Aorta (tissue), 5 donors: ENCODE measurements at places on chromosomes 6 and 20. TPM values are rescaled to one million over a fixed set of nuclear protein-coding genes. Genes with fewer than 3 reads are reported as not detected.

CARMIL1 gene
- 22.3 TPM for polyA plus RNA-seq

PRDM13 gene
- polyA plus RNA-seq = not detected

CLPSL1 gene
- polyA plus RNA-seq = not detected

NKX2-2 gene
- not detected for polyA plus RNA-seq

TFAP2C gene
- polyA plus RNA-seq = not detected

TASP1 gene
- polyA plus RNA-seq = 18.9 TPM

NUDT3 gene
- 19.9 TPM for polyA plus RNA-seq

C20orf202 gene
- polyA plus RNA-seq = 0.26 TPM

NHSL1 gene
- 5.4 TPM for polyA plus RNA-seq

KCNS1 gene
- not detected for polyA plus RNA-seq
